ENCODE measurements at places on chromosomes 5 and 9. TPM values are rescaled to one million over a fixed set of nuclear protein-coding genes. Genes with fewer than 3 reads are reported as not detected.

TUSC1 gene
- total RNA-seq = not detected

DNA sequence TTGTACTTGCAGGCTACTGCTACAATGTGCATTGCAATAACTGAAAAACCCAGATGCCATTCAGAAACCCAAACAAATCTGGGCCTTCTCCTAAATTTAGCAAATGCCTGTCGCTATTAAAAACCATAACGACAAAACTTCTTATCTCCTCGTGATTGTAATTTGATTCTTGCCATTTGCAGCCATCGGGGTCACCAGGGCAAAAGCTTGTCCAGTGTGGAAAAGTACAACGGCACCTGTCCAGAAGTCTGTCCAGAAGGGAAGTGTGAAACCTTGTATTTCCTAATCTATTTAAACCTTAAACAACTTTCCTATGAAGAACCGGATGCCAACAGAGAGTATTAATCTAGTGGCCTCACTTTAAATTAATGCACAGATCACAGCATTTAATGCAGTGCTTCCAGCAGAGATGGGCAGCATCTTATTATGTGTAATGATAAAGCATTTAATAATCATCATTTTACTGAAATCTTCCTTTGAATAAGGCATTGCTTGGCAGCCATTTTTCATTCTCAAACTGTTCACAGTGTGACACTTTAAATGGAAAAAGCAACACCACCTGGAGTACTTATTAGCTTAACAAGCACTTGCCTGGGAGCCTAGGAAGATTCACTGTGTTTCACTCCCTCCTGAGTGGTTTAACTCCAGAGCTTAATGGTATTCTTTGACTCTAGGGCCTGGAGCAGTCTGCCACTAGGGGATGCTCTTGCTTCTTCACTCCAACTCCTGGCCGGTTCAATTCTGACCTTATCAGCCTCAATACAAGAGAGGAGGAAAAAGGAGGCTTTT lies 4.9 kb upstream of the C7 start:
- H3K4me3 ChIP-seq = no peak overlapping the region
- H3K4me1 ChIP-seq = no peaks in the 10 kb centered on the region
- DNase-seq = peak; percentile 62
- no peak overlapping the region for H3K27ac ChIP-seq

DNA sequence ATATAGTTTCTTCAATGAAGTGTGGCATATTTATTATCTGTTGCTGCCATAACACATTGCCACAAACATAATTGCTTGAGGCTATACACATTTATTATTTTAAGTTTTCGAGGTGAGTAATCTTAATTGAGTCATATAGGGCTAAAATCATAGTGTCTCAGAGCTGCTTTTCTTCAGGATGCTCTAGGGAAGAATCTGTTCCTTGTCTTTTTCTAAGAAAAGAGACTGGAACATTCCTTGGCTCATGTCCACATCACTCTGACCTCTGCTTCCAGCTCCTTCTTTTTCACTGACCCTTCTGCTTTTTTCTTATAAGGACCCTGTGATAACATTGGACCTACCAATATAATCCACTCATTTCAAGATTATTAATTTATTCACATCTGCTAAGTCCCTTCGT lies 632.4 kb upstream of the TYRP1 start:
- no peak overlapping the region for H3K27ac ChIP-seq
- no peak for DNase-seq
- no peaks in the 10 kb centered on the region for H3K4me1 ChIP-seq
- no peak overlapping the region for H3K4me3 ChIP-seq
- H3K36me3 ChIP-seq = no peaks in the 10 kb centered on the region

ADAMTS12 gene
- total RNA-seq = not detected

EGR1 gene
- total RNA-seq = 20.4 TPM

FGD3 gene
- 58.8 TPM for total RNA-seq

DNA sequence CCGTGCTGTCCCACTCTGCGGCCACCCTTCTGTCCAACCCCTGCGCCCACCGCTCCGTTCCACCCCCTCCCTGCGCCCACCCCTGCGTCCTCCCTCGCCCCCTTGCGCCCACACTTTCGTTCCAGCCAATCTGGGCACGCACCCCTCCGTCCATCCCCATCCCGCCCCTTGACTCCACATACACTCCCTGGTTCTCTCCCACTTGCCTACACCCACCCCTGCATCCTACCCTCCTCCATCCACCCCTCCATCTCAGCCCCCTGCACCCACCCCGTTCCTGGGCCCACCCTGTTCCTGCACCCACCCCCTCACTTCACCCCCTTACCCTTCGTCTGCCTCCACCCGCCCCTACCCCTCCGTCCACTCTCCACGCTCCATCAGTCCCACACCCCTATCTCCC lies 7.0 kb downstream of the ADAMTS13 start:
- H3K27ac ChIP-seq = no peak overlapping the region
- H3K36me3 ChIP-seq = no peaks in the 10 kb centered on the region
- H3K4me3 ChIP-seq = no peak overlapping the region
- peaks cover 33% of the 10 kb centered on the region for H3K27me3 ChIP-seq
- H3K4me1 ChIP-seq = peaks cover 9% of the 10 kb centered on the region
- DNase-seq = no peak

DNA sequence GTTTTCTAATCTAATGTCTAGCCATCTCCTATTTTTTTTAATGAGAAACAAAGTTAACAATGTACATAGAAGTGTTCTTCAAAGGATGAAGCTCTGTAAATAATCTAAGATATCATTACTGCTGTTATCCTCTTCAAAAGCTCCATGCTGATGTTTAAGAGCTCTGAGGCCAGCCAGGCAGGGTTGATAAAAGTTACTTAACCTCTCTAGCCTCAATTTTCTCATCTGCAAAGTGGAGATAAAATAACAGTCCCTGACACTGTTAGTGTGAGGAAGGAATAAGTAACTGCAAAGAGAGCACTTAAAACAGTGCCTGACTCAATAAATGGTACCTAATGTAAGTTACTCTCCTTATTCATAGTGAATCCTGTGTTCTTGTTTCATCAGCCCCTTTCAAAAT lies 60.1 kb downstream of the LHFPL2 start:
- no peak overlapping the region for H3K27ac ChIP-seq
- H3K27me3 ChIP-seq = peaks cover 10% of the 10 kb centered on the region
- DNase-seq = no peak
- no peak overlapping the region for H3K4me3 ChIP-seq

- no peak overlapping the region for H3K4me3 ChIP-seq
- no peaks in the 10 kb centered on the region for H3K36me3 ChIP-seq
- H3K4me1 ChIP-seq = no peaks in the 10 kb centered on the region
Observed at GRCh38 chr5:167995844-167996425, 295.5 kb upstream of the WWC1 start.

- no peaks in the 10 kb centered on the region for H3K4me1 ChIP-seq
- no peak overlapping the region for H3K27ac ChIP-seq
- H3K27me3 ChIP-seq = no peaks in the 10 kb centered on the region
- H3K36me3 ChIP-seq = peaks cover 33% of the 10 kb centered on the region
- no peak overlapping the region for H3K4me3 ChIP-seq
Observed at GRCh38 chr5:108216890-108217289, 165.0 kb downstream of the FBXL17 start.

DNA sequence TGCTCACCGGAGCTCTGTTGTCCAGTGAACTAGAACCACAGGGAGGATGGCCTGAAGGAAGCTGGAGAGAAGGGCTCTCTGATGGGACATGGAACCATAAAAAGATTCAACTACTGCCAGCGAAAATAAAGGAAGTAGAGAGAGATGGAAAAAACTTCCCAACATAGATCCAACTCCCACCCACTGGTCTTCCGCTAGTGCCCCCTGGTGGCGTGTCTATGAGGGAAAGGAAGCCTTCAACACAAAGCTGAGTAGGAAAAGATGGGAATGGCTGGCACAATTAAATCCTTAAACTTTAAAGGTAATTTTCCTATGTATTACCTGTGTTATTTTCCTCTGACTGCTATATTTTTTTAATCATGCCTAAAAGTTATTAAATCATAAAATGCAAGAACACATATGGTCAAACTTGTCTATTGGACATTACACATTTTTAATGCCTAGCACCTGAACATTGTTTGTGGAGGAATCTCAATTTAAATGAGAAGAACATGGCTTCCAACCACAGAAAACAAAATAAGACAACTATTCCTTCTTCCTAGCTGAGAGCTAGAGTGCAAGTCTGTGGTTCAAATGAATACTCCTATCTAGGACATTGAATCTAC lies 51.5 kb downstream of the CEP120 start:
- peaks cover 34% of the 10 kb centered on the region for H3K36me3 ChIP-seq
- H3K27ac ChIP-seq = no peak overlapping the region
- H3K4me3 ChIP-seq = no peak overlapping the region
- no peaks in the 10 kb centered on the region for H3K27me3 ChIP-seq
- DNase-seq = peak; percentile 40

OCLN gene
- total RNA-seq = 0.62 TPM

CBY3 gene
- total RNA-seq = not detected

SPATA31D4 gene
- total RNA-seq = not detected

NMUR2 gene
- not detected for total RNA-seq

- H3K4me1 ChIP-seq = no peaks in the 10 kb centered on the region
- no peak for DNase-seq
- no peak overlapping the region for H3K27ac ChIP-seq
- H3K36me3 ChIP-seq = no peaks in the 10 kb centered on the region
- peaks cover 9% of the 10 kb centered on the region for H3K27me3 ChIP-seq
- no peak overlapping the region for H3K4me3 ChIP-seq
Observed at GRCh38 chr5:123107343-123108244, 18.6 kb downstream of the PRDM6 start.

DNA sequence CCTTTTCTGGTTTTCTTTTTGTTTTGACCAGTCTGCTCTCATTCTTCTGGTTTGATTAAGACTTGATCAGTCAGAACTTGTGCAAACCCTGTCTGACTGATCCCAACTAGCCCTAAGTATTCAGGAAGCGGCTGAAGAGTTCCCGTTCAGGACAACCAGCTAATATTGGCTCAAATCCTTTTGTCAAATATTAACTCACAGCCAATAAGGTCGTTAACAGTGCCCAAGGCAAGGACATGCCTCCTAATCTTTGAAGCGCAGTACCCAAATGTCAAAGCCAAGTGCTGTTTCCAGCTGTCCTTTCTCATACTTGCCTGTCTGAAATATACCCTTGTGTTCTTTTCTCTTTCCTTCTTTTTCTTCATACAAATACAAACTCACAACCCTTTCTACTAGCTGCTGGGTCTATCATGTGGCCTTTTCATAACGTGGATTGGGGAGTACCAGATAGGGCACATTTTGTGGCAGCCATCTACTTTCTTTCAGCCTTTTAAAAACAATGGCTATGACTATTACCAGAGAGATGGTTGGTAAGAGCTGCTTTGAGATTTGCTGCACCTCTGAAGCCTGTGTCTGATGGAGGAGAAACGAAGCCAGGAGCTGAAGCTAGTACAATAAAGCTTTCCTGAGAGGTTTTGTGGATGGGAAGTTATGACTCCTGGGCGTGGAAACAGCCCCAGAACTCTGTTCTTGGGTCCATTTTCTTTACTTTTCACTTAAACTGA lies 266.4 kb upstream of the ZNF608 start:
- no peak for DNase-seq
- no peaks in the 10 kb centered on the region for H3K36me3 ChIP-seq
- H3K27ac ChIP-seq = no peak overlapping the region
- H3K4me3 ChIP-seq = no peak overlapping the region
- H3K27me3 ChIP-seq = no peaks in the 10 kb centered on the region
- H3K4me1 ChIP-seq = no peaks in the 10 kb centered on the region

DNA sequence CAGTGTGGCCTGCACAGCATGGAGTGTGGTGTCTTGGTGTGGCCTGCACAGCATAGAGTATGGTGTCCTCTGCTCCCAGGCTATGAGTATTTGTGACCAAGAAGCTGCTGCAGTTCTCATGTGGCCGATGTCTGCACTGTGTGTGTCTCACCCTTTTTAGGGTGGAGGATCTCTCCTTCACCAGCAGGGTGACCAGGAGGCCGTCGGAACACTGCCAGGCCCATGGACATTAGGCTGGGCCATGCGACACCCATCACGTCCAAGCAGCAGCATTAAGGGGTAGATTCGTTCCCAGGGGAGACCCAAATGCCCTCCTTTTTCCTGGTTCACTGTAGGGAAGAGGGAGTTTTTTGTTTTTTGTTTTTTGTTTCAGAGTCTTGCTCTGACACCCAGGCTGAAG lies 115.3 kb upstream of the SPIN1 start:
- peaks cover 2% of the 10 kb centered on the region for H3K4me1 ChIP-seq
- H3K4me3 ChIP-seq = no peak overlapping the region
- H3K36me3 ChIP-seq = no peaks in the 10 kb centered on the region
- no peak overlapping the region for H3K27ac ChIP-seq
- no peaks in the 10 kb centered on the region for H3K27me3 ChIP-seq

GRCh38 chr5:167952278-167952995 lies 339.0 kb upstream of the WWC1 start:
- DNase-seq = no peak
- peaks cover 4% of the 10 kb centered on the region for H3K4me1 ChIP-seq
- no peaks in the 10 kb centered on the region for H3K36me3 ChIP-seq
